Natural killer cell treated with Interleukin-12 subunit alpha and Interleukin-12 subunit beta and Interleukin-15 and Interleukin-18, amount 100 ng/mL, for 72 hours (primary cell): ENCODE measurements at places on chromosomes 7 and 10.

GRCh38 chr10:76453997-76454396 is 1022.6 kb downstream of the LRMDA start:
- DNase-seq: no peak

GRCh38 chr7:106294334-106294733 is 9.6 kb upstream of the NAMPT start:
- DNase-seq: no peak

DNA sequence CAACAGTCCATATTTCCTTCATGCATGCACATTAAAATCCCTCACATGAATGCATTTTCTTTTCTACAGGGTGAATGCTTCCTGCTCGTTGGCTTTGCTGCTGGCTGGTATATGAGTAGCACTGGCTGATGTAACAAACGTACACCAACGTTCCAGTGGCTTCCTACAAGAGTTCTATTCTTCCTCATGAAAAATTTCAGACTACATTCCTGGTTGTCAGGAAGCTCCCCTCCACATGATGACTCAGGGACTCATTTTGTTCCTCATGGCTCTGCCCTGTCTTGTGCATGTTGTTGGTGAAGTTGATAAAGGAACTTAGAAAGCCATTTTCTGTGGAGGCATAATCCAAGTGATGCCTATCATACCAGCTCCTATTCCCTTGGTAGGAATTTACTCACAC is 470.7 kb upstream of the KLF6 start:
- no peak for DNase-seq

DNA sequence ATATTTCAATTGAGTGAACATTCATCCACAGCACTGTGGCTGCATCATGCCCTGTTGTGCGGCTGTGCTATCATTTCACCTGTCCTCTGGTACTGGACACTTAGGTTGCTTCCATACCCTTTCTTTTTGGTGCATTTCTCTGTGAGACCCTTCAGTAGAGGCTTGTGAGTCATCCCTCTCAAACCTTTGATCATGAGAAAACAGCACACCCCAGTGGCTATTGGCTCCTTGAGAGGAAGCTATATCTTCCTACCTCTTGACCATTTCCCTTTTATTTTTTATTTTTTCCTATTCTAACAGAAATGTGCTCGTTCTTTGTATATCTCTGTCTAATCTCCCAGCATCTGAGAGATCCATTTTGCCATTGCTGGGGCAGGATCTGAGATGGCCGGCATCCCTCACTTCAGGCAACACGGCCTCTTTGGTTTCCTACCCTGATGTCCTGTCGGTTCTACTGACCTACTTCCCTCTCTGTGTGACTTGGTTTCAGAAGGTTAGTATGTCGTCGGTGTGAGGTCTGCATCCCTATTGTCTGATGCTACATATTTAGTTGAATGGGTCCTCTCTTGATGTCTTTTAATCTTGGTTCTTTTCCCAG is 23.8 kb upstream of the PIK3AP1 start:
- no peak for DNase-seq

- DNase-seq: no peak
Measured at GRCh38 chr10:133307776-133308420, 774 bp downstream of the TUBGCP2 start.

GRCh38 chr7:2661602-2662272 is 26.3 kb upstream of the AMZ1 start:
- DNase-seq: no peak

DNA sequence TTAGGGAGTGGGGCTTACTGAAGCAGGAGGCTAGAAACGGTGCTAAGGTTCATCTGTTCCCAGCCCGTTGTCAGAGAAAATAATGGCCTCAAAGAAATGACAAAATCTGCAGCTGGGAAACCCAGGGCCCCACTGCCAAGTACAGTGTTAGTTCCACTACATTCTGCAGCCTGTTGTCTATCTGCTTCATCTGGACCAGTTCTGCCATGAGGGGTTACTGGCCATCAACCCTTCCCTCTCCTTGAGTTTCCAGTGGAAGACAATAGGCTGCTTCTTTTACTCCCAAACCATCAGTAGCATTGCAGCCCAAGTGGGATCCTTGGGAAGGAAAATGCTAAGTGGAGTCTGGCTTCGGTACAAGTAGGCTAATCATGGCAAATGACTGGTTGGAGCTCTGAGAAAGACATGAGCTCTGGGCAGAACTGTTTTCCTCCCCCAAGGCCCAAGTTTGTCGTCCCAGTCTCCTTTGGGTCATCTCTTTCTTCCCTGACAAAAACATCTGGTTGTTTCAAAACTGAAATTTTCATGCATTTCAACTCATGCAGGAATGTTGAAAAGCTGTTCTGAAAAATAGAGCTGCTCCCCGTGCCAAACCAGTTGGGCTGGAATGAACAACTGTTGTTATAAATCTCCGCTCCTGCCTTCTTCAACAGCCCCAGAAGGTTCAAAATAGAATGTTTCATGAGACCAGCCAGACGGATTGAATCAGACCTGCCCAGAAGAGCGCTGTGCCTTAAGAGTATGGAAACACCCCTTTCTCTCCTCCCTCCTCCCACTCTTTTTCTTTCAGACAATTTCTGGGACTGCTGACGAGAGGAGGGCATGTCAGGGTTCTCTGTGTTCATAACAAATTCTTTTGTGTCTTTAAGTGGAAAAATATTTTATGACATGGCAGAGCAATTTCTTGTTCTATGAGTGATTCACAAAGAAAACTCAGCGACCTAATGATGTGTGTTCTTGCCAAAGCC is 116.6 kb downstream of the RAB18 start:
- DNase-seq: no peak

DNA sequence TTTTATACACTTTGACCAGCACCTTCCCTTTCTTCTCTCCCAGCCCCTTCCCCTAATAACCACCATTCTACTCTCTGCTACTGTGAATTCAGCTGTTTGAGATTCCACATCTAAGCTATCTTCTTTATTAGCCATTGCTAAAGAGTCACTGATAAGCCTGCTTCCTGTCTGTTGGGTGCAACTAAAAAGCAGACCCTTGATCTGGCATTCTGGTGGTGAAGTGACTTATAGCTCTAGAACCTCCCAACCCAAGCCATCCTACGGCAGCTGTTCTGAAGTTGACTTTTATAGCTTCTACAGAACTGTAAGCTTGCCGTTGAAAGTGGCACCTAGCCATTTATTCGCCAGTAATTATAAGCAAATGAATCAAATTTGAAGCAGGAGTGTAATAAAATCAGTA is 105.6 kb downstream of the AHR start:
- no peak for DNase-seq

DNA sequence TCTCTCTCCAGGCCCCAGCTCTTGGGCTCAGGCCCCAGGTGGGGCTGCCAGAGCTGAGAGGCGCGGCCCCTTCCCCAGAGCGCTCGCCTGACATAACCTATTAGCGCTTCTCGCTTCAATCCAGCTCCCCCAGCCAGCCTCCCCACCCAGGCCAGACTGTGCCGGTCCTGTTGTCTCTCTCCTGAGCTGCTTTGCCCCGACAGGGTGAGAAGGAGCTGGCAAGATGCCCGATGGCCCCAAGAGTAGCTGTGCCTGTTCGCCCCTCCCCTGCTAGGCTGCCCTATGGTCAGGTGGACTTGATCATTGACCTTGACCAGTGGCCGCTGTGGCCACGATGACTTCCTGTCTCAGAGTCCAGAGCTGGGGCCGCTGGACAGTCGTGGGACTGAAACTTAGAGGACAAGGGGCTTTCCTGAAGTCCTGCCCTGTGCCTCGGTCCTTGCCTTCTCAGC is 9.1 kb downstream of the TMEM270 start:
- no peak for DNase-seq

GRCh38 chr10:97572214-97572989 is at the start of gene ANKRD2:
ANKRD2 (plus strand) TSS chr10:97572779; CDS start chr10:97572789, 10 bp downstream.
- no peak for DNase-seq

DNA sequence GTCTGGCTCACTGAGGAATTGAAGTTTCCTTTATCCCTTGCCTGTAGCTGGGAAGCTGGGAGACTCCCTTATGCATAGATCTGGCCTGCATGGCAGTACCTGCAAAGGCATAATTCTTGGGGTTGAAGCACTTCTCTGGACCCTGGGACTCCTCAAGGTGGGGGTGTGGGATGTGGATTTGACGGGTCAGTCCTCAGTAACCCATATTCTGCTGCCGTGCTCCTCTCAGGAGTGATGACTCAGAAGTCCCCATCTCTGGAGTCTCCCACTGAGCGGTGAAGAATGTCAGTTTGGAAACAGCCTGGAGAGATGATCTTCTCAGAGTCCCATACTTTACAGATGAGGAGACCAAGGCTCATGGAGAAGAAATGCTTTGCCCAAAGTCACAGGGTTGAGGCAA is 49.0 kb downstream of the SORCS3 start:
- no peak for DNase-seq

DNA sequence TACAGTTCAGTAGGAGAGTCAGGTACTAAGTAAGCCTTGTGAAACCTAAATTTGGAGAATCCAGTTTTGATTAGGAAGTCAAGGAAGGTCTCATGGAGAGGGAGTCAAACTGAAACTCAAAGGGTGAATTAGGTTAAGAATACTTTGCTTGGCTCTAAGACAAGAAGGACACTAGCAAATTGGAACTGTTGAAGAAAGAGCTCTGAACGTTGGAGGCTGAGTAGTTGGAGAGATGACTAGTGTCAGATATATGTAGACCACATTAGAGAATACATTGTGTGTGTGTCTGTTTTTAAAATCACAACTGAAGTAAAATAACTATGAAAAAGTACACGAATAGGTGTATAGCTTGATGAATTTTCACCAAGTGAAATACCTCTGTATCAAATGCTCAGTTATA is 6.3 kb downstream of the VPS26A start:
- DNase-seq: no peak

DNA sequence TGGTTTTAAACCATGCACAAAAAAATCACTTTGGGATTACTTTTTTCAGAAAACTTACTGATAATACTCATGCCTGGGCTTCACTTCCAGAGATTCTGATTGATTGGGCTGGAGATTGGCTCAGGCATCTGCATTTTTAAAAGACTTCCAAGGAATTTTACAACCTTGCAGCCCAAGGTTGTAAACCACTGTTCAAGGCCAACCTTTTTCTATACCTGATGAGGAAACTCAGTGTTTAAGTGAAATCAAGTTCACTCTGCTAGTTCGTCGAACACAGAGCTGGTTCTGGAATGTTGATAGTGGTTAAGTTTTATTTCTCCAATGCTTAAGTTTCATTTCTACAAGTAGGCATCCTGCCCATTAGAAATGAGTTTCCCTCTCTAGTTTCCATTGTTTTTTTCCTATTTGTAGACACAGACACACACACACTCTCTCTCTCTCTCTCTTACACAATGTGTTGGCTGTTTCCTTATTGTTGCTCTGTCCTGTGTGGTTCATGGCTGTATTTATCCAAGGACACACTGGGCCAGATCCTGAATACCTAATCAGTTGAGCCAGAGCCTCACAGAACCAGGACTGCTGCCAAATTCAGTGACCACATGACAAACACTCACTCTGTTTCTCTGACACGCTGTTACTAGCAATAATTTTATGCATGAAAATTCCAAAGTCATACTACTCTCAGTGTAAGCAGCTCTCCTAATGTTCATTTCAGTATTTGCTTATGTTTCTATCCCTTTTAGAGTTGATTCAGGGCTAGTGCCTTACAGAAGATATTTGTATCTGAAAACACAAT is 3.7 kb upstream of the IFIT1B start:
- DNase-seq: no peak

- DNase-seq: no peak
Measured at GRCh38 chr7:77940647-77941046, 142.1 kb downstream of the PHTF2 start.

GRCh38 chr10:130340816-130341215 is 204.6 kb downstream of the GLRX3 start:
- no peak for DNase-seq

DNA sequence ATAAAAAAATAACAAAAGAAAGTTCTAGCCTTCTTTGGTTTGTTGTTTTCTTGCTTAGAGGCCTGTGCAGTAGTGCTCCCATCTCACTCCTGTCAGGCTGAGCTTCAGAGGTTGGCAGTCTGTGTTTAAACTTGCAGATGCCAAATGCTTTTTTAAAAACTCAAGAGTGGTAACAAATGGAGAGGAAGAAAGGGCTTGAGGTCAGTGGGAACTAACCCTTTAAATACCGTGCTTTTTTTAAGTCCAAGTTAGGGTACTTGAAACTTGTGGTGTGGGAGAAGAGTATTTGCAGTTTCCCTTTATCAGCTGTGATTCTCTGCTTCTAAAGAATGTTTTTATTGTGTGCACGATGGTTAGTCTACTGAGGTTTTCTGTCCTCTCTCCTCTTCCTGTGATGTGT is 29.4 kb downstream of the ZRANB1 start:
- DNase-seq: no peak

DNA sequence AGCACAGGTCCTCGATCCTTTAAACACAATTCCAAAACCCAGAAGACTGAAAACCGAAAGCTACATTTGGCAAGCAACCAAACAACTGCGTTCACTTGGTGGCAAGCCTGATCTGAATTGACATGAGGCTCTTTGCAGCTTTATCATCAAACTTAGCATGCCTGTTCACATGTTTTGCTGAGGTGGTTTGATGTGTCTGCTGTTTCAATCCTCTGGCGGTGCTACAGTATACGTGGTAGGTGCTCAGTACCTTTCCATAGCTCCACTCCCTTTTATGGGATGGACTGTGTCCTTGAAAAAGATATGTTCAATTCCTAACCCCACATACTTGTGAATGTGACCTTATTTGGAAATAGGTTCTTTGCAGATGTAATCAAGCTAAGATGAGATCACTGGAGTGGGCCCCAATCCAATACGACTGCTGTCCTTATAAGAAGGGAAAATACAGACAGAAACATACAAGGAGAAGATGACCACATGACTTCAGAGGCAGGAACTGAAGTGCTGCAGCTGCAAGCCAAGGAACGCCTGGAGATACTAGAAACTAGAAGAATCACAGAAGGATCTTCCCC is 33.4 kb downstream of the CCDC6 start:
- DNase-seq: no peak

DNA sequence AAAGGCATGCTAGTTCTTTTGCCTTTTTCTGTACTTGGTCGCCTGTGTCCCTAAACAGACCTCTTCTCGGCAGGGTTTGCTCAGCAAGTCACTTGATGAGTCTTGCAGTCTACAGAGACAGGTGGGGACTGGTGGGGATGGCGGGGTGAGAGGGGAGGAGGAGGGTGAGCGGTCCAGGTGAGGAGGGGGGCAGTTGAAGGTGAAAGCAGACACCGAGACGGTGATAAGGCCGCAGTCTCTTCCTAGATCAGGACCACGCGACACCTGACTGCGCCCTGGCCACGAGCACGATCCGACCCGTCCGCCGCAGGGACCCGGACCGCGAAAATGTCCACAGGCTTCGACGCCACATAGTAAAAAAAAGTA is 566 bp downstream of the ASNS start:
- DNase-seq: no peak

DNA sequence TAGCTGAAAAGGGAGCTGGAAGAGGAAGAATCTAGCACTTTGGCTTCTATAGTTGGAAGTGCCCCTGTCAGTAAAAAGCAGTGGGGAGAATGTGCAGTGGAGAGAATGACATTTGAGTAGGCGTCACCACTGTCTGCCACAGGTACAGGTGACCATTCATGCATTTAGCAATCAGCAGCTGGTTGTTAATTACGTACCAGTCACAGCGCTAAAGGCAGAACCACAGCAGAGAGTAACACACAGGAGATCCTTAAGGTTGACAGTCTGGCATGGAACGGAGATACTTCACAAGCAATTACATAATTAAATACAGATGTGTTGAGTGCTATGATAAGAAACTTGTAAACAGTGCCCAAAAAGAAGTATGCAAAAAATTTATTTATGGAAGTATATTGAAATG is 24.8 kb downstream of the C10orf67 start:
- no peak for DNase-seq
